EH (cell line): ENCODE measurements at places on chromosomes 4 and X.

GRCh38 chr4:6989331-6989923 lies 53.7 kb upstream of the TADA2B start:
- no peak for DNase-seq

- DNase-seq: no peak
These were observed 1777.9 kb downstream of the ARAP2 start for GRCh38 chr4:34466411-34466810.

DNA sequence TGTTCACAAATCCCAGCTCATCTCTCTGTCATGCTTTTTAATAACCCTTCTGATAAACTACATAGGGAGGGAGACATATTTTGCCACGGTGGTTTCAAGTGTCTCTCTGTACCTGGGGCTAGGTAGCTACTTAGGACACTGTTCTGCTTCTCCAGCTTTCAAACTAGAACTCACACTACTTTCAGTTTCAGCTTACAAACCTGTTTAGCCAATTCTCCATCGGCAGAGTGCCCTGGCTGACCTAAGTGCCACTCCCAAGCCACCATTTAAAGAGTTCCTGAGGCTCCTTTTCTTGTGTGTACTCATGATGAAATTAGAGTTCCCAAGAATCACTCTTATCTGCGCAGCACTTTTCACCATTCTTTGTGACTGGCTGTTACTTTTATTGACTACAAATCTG lies 899.2 kb downstream of the FAT4 start:
- DNase-seq: no peak

- peak; percentile 63 for DNase-seq
These were observed 63.3 kb downstream of the GPAT3 start for GRCh38 chr4:83599183-83599582.

- peak; percentile 50 for DNase-seq
These were observed 249.1 kb upstream of the DIAPH2 start for GRCh38 chrX:96435378-96436035.
